ENCODE measurements at places on chromosomes 4 and X.
A peak's percentile ranks its signal among the peaks of the same experiment; 100 is the strongest.

GRCh38 chr4:150289881-150290280 is 211.6 kb downstream of the DCLK2 start:
- no peak for DNase-seq

DNA sequence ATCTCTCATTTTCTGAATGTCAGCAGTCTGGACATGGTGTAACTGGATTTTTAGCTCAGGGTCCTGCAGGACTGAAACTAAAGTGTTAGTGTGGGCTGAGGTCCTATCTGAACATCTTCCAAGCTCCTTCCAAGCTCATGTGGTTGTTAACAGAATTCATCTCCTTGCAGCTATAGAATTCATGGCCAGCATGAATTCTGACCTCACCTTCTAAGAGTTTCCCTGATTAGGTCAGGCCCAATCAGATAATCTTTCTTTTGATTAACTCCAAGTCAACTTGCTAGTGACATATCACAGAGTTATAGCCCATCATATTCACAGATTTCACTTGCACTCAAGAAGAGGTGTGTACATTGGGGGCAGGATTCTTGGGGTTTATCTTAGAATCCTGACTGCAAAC is 59.5 kb downstream of the LIMCH1 start:
- no peak for DNase-seq

DNA sequence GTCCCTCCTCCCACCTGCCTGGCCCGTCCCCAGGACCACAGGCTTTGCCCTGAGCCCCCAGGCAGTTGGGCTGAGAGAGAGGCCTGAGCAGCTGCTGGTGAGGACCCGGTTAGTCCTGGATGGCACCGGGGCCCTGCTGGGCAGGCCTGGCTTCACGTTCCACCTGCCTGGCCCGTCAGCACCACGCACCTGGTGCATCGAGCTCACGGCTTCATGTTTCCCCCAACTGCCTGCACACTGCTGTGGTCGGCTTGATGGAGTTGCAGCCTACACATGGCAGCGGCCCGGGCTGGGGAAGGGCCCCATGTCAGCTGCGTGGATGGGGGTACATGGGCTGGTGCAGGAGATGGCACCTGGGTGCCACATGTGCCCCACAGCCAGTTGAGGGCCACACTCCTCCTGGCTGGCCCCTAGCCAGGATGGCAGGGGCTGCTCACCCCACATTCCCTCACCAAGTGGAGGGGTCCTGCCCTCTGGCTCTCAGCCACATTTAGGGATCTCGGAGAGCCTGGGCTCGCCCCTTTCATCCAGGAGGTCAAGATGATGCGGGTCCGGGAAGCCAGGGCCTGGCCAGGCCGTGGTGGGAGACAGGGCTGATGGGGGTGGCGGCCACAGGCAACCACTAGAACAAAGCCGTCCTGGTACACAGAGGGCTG is 28.5 kb downstream of the NKX1-1 start:
- DNase-seq = no peak

DNA sequence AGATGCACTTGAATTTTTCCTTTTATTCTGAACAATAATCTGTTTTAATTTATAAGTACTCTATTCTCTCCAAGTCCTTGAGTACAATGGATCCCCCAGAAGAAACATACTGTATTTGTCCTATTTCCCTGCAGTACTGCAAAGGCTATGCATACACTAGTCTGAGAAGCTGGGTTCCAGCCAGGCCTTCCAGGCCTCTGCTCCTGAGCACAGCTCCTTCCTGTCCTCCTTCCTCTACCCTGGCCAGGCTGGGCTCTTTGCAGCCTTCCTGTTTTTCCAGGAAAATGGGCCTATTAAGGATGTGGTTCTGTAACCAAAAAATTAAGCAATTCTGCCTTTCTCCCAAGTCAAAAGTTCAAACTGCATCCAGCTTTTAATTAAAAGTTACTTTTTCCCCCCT is 68.0 kb upstream of the STIM2 start:
- DNase-seq = no peak

DNA sequence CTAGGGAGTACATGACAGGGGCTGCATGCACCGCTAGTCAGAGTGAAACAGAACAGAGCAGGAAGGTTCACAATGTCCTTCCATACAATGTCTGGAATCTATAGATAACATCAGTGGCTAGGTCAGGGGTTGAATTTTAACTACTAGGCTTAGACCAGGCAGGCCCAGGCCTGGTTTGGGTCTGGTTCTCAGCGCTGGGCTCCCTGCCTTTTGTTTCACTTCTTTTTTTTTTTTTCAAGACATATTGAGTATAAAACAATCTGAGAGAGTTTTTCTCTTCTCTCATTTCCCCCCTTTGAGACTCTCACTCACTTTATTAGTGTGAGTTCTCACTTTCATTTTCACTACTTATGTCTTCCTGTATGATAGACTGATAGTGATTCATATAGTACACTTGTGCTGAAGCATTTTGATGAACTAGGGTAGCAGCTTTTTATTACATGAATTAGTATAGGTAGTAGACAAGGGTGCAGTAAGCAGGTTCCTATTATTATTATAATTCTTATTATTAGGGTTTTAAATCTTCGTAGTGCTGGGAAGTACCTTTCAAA is 120.0 kb upstream of the ZDHHC15 start:
- DNase-seq = no peak

DNA sequence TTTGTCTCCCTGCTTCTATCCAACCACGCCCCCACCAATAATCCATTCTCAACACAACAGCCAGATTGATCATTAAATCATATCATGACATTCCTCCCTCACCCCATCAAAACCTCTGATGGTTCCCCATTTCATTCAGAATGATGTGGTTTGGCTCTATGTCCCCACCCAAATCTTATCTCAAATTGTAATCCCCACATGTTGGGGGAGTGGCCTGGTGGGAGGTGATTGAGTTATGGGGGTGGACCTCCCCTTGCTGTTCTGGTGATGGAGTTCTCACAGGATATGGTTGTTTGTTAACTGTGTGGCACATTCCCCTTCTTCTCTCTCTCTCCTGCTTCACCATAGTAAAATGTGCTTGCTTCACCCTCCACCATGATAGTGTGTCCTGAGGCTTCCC is 23.3 kb downstream of the TRMT2B start:
- no peak for DNase-seq

DNA sequence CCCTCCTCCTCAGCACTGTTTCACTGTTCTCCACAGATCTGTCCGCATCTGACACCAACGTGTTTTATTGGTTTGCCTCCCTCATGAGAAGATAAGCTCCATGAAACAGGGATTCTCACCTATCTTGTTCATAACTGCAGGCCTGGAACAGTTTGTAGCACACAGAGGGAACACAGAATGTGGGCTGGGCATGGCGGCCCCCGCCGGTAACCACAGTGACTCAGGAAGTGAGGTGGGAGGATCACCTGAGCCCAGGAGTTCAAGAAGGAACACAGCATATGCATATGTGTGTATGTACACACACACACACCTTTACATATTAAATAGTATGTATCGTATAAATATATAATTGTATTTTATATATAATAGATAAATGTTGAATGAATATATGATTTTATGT is 168.6 kb downstream of the AFAP1 start:
- no peak for DNase-seq

GRCh38 chr4:98447648-98448047 is 186.5 kb downstream of the RAP1GDS1 start:
- peak; percentile 54 for DNase-seq

DNA sequence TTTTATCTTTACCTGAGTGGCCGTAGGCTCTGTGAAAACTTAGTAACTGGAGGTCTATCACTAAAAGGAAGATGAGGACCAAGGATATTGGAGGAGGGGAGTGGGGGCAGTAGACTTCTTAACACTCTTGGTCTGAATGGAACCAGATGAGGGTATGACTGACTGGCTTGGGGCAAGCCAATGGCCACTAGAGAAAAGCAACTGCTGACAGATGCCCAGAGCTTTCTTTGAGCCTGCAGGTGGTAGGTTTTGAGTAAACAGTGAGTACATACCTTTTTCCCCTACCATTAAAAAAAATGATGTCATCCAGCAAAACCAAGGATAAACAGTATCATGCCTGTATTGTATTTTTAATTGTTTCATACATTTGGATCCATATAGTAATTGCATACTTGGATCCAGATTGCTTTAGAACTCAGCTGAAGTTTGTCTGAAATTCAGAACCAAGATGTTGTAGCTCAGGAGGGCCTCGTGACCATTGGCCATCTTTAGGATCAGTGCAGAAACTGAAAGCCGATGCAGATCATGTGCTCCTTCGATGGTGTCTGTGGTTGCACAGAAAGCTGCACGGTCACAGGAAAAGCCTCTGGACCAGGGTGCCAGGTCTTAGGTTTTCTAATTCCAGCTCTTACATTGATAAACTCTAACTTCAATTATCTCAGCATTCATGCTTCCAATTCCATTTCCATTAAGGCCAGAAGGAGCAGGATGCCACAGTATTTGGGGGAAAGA is 131.0 kb downstream of the PDGFRA start:
- DNase-seq = no peak

GRCh38 chr4:38131371-38132091 is 171.3 kb downstream of the PTTG2 start:
- no peak for DNase-seq

GRCh38 chrX:133302775-133303445 is 84.8 kb upstream of the TFDP3 start:
- no peak for DNase-seq

GRCh38 chr4:187124331-187124730 is 400.7 kb upstream of the FAT1 start:
- no peak for DNase-seq

DNA sequence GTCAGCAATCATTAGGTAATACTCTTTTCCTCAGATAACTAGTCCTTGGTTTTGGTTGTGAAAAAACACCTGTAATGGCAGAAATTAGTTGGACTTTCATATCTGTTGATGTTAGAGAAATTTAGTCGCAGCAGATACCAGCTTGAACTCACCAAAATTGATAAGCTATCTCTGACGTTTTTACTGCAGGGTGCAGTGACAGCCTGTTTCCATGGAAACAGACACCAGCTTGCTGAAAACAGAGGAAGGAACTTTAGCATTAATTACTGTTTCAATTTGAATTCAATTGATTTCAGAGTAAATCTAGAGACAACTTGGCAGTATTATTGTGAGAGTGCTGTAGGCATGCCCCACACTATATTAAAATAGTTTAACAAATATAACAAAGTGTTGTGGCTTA is 246.5 kb downstream of the PPP1R2C start:
- no peak for DNase-seq

- DNase-seq = no peak
Measured at GRCh38 chr4:28639747-28640146, 1779.1 kb downstream of the STIM2 start.

- DNase-seq = no peak
Measured at GRCh38 chrX:24253030-24253429, 60.8 kb downstream of the SUPT20HL2 start.

DNA sequence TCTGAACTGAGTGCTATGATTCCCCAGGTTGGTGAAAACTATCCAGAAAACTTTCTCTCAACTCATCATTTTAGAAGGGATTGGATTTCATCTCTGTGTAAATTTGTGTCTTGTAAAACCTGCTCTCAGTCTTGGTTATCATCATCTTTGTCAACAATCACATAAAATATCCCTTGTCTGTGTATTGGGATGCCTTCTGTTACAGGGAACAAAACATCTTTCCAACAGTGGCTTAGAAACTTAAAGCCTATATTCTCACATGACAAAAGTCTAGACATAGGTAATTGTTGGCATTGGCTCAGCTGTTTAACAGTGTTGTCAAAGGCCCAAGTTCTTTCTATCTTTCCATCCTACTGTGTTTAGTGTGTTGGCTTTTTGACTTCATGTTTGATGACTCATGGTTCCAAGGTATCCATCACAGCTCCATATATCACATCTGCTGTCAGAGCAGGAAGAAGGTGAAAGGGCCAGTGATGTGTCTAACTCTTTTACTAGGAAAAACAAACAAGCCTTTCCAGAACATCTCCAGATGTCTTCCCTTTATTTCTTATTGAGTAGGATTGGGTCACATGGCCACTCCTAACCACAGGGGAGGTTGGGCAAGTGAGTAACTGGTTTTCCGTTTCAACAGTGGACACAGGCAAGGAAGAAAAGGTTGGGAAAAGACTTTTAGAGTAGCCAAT is 65.0 kb downstream of the PHEX start:
- DNase-seq = no peak

DNA sequence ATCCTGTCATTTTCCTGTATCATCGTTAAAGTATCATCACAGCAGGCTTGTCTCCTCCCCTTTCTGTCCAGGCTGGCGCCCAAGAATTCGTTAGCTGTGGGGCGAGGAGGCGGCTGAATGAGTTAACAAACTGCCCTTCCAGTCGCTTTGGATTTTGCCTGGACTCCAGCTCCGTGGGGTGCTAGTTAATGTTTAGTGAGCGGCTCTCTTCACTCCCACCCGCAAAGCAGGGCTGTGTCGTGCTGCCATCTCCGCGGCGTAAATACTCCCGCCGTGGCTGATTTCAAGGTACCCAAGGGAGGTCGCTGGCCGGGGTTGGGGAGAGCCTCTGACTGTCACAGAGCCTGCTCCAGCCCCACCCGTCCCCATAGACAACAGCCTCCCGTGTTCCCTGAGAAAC is 44.9 kb upstream of the SPRY1 start:
- no peak for DNase-seq

- no peak for DNase-seq
Measured at GRCh38 chrX:153832728-153833127, 2.4 kb upstream of the PDZD4 start.
